Muscle of leg (tissue), 16 donors: ENCODE measurements at places on chromosomes 13 and 19. TPM values are rescaled to one million over a fixed set of nuclear protein-coding genes. Genes with fewer than 3 reads are reported as not detected.

GRCh38 chr19:45798995-45799517 lies 6.4 kb upstream of the DMWD start:
- DNase-seq = peak; percentile 80
- H3K27ac ChIP-seq = peak overlapping the region; percentile 37
- peaks cover 16% of the 10 kb centered on the region for H3K4me1 ChIP-seq
- H3K4me3 ChIP-seq = no peak overlapping the region
- no peaks in the 10 kb centered on the region for H3K36me3 ChIP-seq

DNA sequence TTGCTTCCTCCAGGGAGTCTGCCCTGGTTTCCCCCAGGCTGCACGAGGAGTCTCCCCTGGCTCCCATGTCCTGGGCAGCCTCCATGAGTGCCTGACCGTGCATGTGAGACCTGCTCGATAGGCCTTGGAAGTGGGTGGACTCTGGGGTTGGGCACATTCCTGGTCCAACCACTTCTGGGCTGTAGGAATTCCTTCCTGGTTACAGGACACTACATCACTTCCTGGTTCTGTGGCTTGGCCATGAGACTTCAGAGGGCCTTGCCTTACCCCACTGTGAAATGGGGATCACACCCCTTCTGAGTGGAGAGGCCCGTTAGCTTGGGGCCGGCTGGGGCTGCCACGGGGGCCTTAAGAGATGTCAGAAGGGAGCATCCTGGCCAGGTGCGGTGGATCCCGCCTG lies 4.0 kb upstream of the ZNF628 start:
- H3K27me3 ChIP-seq = no peaks in the 10 kb centered on the region
- no peak for DNase-seq
- no peak overlapping the region for H3K4me3 ChIP-seq
- no peak overlapping the region for H3K27ac ChIP-seq
- H3K4me1 ChIP-seq = peaks cover 43% of the 10 kb centered on the region
- no peaks in the 10 kb centered on the region for H3K36me3 ChIP-seq

- no peak overlapping the region for H3K4me3 ChIP-seq
- no peaks in the 10 kb centered on the region for H3K27me3 ChIP-seq
- H3K4me1 ChIP-seq = no peaks in the 10 kb centered on the region
- peaks cover 5% of the 10 kb centered on the region for H3K36me3 ChIP-seq
- no peak overlapping the region for H3K27ac ChIP-seq
Measured at GRCh38 chr19:19126102-19126501, 12.2 kb downstream of the TMEM161A start.

DNA sequence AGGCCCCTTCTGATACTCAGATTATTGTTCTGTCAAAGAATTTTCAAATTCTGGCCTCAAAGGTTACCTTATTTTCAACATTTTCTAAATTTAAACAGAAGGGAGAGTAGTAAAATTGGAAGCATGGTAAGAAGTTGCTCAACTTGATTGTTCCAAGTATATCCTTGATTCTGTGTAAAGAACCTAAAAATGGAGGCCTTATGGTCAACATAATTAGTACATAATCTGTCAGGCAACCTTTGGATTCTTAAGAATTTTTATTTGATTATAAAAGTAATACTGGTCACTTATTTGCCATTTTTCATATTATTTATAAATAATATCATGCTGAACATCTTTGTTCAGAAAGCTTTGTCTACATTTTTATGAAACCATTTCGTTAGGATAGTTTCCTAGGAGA lies 83.9 kb downstream of the STARD13 start:
- H3K36me3 ChIP-seq = peaks cover 3% of the 10 kb centered on the region
- no peaks in the 10 kb centered on the region for H3K27me3 ChIP-seq
- no peak overlapping the region for H3K4me3 ChIP-seq
- H3K27ac ChIP-seq = no peak overlapping the region
- peaks cover 24% of the 10 kb centered on the region for H3K4me1 ChIP-seq
- DNase-seq = no peak

DNA sequence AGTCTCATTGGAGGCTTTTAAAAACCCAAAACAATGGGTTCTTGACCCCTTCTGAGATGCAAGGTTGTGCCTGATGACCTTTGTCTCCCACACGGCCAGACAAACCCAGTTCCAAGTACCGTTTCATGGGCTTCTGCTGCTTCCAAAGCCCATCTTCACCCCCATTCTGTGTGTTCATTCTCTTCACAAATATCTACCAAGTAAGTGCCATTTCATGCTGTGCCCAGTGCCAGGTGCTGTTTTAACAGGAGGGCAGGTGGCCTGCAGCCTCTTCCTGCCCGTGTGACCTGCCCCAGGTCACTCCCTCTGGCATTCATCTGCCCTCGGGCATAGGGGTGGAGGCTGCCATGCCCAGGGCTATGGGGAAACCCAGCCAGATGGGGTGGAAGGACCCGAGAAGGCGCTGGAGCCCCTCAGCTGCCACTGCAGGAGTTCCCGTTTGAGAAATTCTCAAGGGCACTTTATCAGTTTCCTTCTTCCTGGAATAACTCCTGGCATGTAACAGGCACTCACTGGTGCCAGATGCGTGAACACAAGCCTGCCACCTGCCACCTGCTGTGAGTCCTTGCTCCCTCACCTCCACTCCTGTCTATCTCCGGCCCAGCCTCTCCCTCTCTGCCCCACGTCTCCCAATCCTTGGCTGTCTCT lies 12.5 kb downstream of the CAPN12 start:
- peak overlapping the region; percentile 42 for H3K27ac ChIP-seq
- peaks cover 5% of the 10 kb centered on the region for H3K27me3 ChIP-seq
- peaks cover 49% of the 10 kb centered on the region for H3K36me3 ChIP-seq
- H3K4me1 ChIP-seq = peaks cover 38% of the 10 kb centered on the region
- H3K4me3 ChIP-seq = no peak overlapping the region
- peak; percentile 11 for DNase-seq

DNA sequence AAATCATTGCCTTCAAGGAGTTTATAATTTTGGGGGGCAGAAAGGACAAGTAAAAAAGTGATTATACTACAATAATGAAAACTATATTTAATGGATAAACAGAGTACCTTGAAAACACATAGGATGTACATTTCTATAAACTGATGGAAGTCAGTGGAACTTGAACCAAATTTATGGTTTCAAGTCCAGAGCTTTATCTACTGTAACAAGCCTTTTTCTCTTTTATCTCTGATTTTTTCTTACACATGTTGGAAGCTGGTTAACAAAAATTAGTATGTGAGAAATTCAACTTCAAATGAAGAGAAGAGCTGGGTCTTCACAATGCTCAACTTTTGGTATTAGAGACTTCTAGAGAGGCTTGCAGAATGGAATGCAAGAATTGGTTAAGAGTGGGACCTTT lies 393.6 kb downstream of the LMO7 start:
- no peak overlapping the region for H3K27ac ChIP-seq
- no peaks in the 10 kb centered on the region for H3K4me1 ChIP-seq
- no peak overlapping the region for H3K4me3 ChIP-seq
- no peak for DNase-seq
- H3K36me3 ChIP-seq = no peaks in the 10 kb centered on the region

DNA sequence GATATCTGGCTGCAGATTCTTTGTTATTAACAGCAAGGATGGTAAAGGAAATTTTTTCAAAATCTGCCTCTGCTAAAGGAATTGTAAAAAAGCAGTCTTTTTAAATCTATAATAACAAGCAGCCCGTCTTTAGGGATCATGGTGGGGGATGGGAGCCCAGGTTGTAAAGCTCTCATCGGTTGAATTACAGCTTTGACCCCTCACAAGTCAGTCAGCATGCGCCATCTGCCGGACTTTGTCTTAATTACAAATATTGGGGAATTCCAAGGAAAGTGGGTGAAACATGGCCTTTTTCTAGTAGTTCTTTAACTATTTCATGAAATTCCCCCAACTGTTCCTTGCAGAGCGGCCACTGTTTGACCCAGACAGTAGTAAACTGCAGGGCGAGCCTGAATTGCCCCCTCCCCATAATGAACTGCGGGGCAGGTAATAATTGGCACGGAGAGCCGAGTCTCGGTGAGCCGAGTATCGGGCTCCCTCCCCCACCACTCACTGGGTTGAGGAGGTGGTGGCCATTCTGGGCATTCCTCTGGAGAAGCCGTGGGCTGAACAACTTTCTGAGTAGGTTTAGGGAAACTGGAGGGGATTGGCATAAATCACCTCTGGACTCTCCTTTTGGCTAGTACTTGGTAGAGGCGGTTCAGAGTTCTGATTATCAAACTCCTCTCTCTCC lies 11.6 kb downstream of the ZNF578 start:
- no peak for DNase-seq
- H3K4me1 ChIP-seq = no peaks in the 10 kb centered on the region
- no peak overlapping the region for H3K27ac ChIP-seq
- H3K27me3 ChIP-seq = no peaks in the 10 kb centered on the region
- no peak overlapping the region for H3K4me3 ChIP-seq
- H3K36me3 ChIP-seq = no peaks in the 10 kb centered on the region

- peak; percentile 35 for DNase-seq
- H3K36me3 ChIP-seq = no peaks in the 10 kb centered on the region
- H3K27ac ChIP-seq = no peak overlapping the region
Measured at GRCh38 chr19:14786421-14786851, 8.1 kb upstream of the ADGRE2 start.

- peaks cover 19% of the 10 kb centered on the region for H3K36me3 ChIP-seq
- no peak overlapping the region for H3K4me3 ChIP-seq
- no peak for DNase-seq
- no peaks in the 10 kb centered on the region for H3K4me1 ChIP-seq
- no peak overlapping the region for H3K27ac ChIP-seq
- no peaks in the 10 kb centered on the region for H3K27me3 ChIP-seq
Measured at GRCh38 chr13:49459580-49459979, 15.5 kb downstream of the SETDB2 start.

- no peak for DNase-seq
- H3K4me3 ChIP-seq = no peak overlapping the region
- no peak overlapping the region for H3K27ac ChIP-seq
- H3K27me3 ChIP-seq = peaks cover 88% of the 10 kb centered on the region
- H3K36me3 ChIP-seq = no peaks in the 10 kb centered on the region
Measured at GRCh38 chr19:1774989-1775772, 21.9 kb downstream of the ONECUT3 start.

DNA sequence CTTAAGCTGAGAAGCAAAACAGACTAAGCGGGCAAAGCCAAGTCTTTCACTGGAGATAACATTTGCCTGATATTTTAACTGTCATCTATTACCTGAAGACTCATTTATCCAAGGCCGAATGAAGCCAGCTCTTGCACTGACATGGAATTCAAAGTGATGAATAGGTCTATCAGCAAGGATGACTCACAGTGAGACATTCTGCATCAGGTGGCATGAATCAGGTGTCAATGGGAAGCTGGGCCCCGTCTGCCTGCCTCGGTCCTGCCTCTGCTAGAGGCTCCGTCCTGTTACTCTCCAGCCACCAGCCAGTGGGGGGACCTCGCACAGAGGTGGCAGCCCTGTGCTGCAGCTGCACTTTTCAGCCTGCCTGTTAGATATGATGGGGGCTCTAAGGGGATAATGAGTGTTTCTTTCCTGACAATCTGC lies 23.5 kb downstream of the STARD13 start:
- peaks cover 35% of the 10 kb centered on the region for H3K4me1 ChIP-seq
- H3K4me3 ChIP-seq = no peak overlapping the region
- no peaks in the 10 kb centered on the region for H3K27me3 ChIP-seq
- H3K36me3 ChIP-seq = no peaks in the 10 kb centered on the region

ZNF625 gene
- total RNA-seq = 11.5 TPM

CEACAM6 gene
- 0.04 TPM for total RNA-seq

CPT1C gene
- 5.4 TPM for total RNA-seq

IZUMO1 gene
- 0.04 TPM for total RNA-seq

GZMM gene
- total RNA-seq = 0.22 TPM

CATSPERD gene
- not detected for total RNA-seq

KLHL1 gene
- 0.09 TPM for total RNA-seq

CAPN12 gene
- total RNA-seq = 0.62 TPM

SIAH3 gene
- 0.27 TPM for total RNA-seq
